ENCODE measurements at places on chromosomes 6 and 20.

- DNase-seq: no peak
Measured at GRCh38 chr6:48564036-48564820, 453.2 kb upstream of the PTCHD4 start.

DNA sequence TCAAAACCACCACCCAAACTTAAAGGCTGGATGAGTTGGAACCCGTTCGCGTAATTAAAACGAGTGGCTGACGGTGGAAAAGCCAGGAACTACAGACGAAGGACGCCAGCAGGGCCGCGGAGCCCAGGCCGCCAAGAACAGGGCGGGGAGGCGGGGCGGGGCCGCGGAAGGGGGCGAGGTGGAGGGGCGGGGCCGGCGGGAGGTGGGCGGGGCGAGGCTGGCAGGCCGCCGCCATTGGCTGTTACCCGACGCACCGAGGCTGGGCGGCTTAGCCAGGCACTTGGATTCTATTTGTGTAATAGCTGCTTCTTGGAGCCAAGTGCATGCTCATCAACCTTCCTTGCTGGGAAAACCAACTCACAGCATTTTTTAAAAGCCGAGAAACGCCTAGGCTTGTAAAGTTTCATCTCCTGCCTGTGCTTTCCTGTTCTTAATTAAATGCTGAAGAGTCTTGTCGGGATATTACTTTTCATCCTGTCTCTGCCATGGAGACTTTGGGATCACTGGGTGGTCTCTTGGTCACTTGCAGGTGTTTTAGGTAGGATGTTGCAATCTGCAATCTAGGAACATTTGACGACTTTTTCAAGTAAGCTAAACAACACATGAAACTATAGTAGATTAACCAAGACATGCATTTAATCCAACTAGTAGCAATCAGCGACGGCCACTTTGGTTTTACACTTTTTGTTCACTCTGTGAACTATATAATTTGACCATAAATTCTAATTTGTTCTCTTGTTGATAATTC is 245.0 kb downstream of the ARID1B start:
- DNase-seq: peak; percentile 87

- no peak for DNase-seq
Measured at GRCh38 chr6:150245148-150245935, 102.5 kb downstream of the PPP1R14C start.

DNA sequence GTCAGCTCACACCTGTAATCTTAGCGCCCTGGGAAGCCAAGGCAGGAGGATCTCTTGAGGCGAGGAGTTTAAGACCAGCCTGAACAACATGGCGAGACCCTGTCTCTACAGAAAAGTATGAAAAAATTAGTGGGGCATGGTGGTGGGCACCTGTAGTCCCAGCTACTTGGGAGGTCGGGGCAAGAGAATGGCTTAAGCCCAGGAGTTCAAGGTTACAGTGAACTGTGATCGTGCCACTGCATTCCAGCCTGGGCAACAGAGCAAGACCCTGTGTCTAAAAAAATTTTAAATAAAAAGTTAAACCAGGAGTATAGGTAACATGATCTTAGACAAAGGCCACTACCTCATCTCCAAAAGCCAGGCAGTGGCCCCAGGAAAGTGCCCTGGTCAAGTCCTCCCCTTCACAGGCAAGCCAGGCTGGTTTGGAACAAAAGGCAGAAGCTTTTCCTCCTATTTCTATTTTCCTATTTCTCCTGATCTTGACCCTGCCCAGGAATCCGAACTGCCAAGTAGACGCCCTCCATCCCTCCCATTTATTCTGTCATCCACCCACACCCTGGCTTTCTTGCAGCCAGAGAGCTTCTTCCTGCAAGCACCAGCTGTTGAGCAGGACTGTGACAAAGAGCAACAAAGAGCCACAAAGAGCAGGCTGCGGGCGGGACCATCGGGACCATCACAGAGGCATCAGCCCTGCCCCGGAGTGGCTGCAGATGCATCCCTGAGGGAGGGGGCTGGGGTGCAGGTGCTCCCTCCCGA is 149.9 kb upstream of the AFDN start:
- DNase-seq: no peak

DNA sequence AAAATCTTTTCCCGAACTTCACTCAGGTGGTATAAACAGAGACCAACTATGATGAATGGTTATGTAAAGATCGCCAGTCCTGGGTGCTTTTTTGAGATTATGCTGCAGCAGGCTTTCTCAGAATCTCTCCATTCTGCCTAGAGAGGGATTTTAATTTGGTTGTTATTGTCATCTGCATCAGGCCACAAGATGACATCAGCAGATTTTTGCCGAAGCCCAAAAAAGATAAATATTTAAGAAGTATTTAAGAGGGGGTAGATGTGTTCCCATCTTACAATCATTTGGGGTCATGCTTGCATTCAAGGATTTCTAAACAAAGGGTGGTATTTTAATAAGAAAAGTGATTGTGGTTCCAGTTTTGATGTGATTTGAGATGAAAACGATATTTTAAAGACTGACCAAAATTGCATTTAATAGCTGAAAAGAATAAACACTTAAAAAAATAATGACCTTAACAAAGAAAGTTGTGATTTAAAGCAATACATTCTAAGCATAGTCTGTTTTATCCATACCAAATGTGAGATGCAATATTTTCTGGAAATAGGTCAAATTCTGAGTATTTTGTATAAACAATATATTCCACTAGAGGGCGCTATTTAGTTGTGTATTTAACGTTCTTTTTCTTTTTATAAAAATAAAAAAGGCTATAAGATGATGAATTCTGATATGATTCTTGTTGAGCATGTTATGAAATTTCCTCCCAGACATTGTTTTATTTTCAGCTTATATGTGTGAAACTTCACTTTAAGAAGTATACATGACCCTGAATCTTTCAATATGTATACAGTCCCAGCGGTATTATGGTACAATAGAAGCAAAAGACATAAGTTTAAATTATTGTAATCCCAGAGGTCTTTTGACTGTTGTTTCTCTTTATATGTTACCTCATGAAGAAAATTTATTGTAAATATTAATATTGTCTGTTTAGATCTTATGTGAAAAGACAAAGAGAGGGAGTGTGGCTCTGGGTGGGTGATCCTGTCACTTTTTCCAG is 51.0 kb upstream of the ZFP64 start:
- no peak for DNase-seq

GRCh38 chr6:36807143-36807542 is 32.1 kb downstream of the CPNE5 start:
- no peak for DNase-seq

- no peak for DNase-seq
Measured at GRCh38 chr6:26594730-26595632, 1.8 kb upstream of the ABT1 start.

- DNase-seq: no peak
Measured at GRCh38 chr6:113142671-113143174, 714.4 kb upstream of the MARCKS start.

- no peak for DNase-seq
Measured at GRCh38 chr6:25777031-25777430, 22.5 kb downstream of the SLC17A4 start.

- DNase-seq: no peak
Measured at GRCh38 chr6:26555505-26556262, 17.5 kb downstream of the HMGN4 start.

- DNase-seq: no peak
Measured at GRCh38 chr20:46188866-46189541, 70.9 kb downstream of the CD40 start.

GRCh38 chr6:8195040-8195713 is 92.8 kb upstream of the EEF1E1 start:
- DNase-seq: no peak

All from CD4-positive, alpha-beta T cell treated with Interleukin-6 at 100 ng/mL for 8 hours (primary cell).